CD4-positive, alpha-beta T cell treated with Interleukin-10 for 1 hour (primary cell): ENCODE measurements at places on chromosomes 2 and 18.

GRCh38 chr2:219437690-219438206 lies 3.1 kb downstream of the SPEG start:
- DNase-seq: no peak

- no peak for DNase-seq
Measured at GRCh38 chr2:48733067-48733503, 22.4 kb downstream of the LHCGR start.

GRCh38 chr2:229780856-229781773 lies 66.8 kb upstream of the DNER start:
- DNase-seq: peak; percentile 42

- no peak for DNase-seq
Measured at GRCh38 chr18:45562567-45563479, 52.5 kb upstream of the SLC14A2 start.

- no peak for DNase-seq
Measured at GRCh38 chr2:84704505-84705244, 176.2 kb downstream of the TRABD2A start.

GRCh38 chr2:138787053-138787666 lies 7.0 kb upstream of the NXPH2 start:
- peak; percentile 24 for DNase-seq

GRCh38 chr2:64000630-64001381 lies 18.4 kb downstream of the VPS54 start:
- DNase-seq: no peak

DNA sequence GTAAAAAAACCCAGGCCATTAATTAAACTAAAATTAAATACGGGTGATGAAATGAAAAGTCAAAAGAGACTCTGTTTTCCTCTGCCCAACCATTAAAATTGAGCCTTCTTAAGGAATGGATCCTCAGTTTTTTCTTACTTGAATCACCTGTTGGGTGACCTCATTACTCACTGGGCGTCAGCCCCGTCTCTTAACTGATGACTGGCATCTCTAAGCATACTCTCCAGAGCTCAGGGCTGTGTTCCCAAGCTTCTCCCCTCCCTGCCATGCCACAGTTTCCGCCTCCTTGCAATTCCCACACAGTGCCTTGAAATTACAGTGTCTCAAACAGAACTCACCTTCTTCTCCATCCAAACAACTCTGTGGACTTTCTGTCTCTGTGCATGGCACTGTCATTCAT lies 421.1 kb upstream of the CELF4 start:
- DNase-seq: no peak

DNA sequence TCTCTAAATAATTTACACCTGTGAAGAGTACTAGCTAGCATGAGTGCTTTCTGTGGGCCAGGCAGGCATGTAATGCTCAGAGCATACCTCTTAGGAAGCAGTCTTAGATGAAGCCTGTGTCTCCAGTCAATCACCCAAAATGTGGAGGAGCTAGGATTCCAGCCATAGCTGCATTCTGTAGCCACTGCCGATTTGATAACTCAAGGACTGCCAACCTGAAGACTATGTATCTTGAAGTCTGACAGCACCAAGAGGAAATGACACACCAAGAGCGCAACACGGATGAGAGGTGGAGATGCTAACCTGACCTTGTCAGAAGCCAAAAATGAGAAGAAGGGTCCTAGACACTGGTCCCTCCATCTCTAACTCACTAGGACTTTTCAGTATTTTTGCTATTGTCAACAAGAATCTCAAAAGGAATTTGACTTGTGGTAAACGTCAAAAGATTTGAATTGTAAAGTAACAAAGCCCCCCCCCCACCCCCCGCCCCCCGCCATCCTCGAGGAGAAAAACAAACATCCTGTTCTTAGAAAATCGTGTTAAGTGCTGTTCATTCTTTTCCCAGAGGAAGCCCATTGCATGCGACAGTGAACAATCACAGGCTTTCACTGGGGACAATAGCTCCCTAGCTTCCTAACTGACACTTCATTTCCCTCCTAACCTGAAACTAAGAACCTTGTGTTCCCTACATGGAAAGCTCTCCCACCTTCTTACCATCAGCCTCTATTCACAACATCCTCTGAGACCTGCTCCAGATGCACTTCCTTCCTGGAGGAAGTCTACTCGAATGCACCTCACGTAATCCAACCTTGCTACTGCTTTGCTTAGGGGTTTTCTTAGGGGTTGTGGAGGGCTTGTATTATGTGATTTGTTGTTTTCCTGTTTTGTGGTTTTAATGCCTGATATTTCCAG lies 14.7 kb downstream of the CDC42EP3 start:
- DNase-seq: peak; percentile 28

DNA sequence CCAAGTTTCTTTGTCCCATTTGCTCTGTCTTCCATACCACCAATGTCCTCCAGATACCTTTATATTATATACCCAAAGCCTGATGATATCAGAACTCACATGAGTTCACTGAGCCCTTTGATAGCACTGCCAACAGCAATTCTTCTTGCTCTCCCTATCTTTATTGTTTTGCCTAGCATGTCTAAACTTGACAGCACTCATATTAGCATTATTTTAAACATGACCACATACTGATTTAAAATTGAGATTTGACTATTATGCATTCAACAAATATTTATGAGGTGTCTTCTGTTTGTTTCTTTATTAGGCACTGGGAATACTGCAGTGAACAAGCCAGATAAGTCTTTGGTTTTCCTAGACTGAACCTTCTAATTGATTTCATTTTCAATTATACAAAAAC lies 587.3 kb upstream of the GCFC2 start:
- DNase-seq: no peak

GRCh38 chr2:47309952-47310800 lies 92.8 kb upstream of the MSH2 start:
- no peak for DNase-seq

GRCh38 chr2:120815292-120815691 lies 79.6 kb downstream of the GLI2 start:
- no peak for DNase-seq

DNA sequence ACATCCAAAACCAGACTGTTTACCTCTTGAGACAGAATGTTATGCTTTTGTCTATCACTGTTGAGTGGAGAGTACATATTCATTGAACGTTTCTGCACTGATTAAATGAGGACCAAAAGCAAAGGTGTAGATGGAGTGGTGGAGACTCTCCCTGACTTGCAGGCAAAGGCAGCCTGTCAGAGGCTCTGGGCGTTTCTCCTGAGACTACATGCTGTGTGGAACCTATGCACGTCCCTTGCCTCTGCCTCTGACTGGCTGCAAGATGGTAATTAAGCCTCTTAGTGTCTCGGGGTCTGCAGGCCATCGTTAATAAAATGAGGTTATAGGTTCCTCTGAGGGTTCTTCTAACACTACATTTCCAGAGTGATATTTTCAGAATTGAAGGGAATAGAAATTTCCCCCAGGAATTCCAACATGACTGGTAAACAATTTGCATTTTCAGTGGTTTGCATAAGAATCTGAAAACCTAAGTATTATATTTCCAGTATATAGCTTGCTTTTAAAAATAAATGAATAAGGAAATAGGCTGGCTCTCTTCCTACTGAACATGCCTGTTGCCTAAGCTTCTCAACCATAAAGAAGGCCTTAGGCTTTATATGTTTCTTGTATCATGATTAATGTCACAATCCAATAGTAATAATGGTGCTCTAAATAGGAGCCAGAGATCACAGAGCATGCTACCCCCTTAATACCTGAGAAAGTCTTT lies 107.4 kb downstream of the FTCDNL1 start:
- no peak for DNase-seq

GRCh38 chr2:240506406-240507059 lies 51.3 kb downstream of the ANKMY1 start:
- no peak for DNase-seq

DNA sequence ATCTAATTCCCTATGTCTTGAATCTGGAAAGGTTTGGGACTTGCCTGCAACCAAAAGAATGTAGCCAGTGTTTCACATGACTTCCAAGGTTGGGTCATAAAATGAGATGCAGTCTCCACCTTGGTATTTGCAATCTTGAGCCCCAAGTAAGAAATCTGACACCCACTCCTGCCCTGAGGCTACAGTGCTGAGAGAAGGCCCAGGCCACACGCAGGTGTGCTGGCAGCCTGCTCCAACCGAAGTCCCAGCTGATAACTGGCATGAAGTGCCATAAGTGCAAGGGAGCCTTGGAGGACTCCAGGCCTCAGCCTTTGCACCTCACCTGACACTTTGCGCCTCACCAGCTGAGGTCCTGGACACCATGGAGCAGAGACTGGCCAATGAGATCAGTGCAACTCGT lies 182.7 kb downstream of the ANAPC1 start:
- DNase-seq: no peak

DNA sequence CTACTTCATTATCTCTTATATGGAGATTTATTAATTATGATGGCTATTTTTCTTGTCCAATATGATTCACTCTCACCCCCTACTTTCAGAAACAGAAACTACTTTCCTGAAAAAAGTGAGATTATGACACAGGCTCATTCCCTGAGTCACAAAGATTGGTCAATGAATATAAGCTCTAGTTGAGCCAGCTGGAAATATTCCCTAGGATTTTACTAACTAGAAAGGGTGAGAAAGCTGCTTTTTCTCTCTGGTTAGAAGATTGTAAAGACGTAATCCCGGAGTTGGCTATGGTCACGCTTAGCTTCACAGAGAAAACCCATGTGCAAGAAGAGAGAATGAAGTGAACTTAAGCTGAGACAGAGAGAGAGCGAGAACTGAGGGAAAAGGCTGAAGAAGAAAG lies 223.7 kb upstream of the SMAD7 start:
- DNase-seq: no peak

DNA sequence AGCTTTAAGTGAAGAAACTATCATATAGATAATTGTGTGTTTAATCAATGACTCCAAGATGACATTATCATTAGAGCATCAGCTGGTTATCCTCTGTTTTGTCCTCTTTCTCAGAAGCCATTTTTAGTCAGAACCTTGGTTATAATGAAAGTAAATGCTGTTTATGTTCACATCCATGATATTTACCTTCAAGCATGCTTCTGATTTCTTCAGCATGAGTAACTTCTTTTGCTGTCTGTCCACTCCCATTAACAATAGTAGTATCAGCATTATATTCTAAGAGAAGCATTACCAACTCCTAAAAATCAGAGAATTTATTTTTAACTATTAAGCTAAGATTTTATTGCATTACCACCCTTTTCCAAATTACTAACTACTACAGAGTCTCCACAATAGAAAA lies 56.3 kb downstream of the OSBPL1A start:
- DNase-seq: no peak

DNA sequence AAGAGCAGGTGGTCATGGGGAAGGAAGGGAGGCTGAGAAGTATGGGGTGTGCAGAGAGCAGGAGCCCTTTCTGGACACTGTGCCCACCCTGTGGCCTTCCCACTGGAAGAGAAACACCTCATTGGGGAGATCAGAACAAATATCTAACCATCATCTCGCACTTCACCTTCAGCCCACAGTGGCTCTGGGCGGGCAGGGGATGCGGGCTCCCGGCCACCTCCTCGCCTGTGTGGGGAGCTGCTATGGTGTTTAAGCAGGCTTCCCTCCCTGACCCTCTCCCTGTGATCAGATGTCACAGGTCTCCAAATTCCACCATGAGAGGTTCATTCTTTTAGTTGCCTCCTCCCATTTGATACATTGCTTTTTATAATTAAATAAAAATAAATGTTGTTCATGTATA lies 5.0 kb downstream of the FBLN7 start:
- no peak for DNase-seq

DNA sequence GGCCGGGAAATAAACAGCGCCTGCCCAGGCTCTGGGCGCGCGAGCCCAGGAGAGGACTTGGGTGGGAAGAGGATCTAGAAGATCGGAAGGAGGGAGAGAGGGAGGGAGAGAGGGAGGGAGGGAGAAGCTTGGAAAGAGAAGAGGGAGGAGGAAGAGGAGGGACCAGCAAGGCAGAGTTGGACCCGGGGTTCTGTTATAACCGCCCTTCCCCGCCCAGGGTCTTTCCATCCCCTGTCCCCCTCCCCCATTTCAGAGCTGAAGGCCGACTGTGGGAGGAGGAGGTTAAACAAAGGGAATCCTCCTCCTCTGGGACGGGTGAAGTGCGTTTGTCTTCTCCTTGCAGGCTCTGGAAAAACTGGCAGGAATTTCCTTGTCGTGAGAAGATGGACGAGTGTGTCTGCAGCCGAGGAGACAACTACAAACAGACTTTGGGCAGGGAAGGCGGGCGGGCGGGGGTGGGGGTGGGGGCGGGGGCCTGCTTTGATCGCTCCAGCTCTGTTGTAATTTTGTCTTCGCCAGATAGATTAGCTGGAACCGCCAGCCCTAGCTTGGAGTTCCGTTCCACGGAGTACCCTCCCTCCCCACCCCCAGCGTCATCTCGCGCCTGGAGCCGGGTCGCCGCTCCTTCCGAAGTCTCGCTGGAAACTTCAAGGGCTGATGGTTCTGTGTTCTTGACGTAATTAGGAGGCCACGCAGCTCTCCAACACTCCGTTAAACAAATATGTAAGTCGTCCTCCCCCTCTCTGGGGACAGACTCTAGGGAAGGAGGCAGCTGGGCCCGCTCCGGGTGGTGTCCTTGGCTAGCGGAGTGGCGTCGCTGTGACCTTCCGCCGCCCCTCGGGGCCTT lies 6.4 kb upstream of the SP9 start:
- no peak for DNase-seq

GRCh38 chr2:31228717-31229116 lies 5.2 kb upstream of the EHD3 start:
- DNase-seq: no peak

GRCh38 chr18:39134255-39134654 lies 1568.7 kb upstream of the CELF4 start:
- DNase-seq: no peak

- DNase-seq: no peak
Measured at GRCh38 chr2:9831670-9832069, 11.6 kb upstream of the TAF1B start.

DNA sequence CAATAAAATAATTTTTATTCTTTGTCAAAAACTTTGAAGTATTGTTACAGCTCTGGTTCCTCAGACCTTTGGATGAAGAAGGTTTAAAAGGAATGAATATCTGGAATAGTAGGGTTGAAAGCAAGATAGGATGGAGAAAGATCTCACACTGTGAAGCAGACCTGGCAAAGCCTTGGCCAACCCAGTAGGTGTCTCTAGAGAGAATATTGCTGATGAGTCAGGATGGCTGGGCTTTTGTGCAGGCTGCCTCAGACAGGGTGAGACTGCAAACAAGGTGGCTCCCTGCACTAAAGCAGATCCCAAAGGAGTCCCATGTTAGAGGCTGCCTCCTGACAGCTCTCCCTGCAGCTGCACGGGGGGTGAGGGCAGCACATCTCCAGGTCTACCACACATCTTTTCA lies 226.0 kb upstream of the ITGA4 start:
- DNase-seq: no peak

DNA sequence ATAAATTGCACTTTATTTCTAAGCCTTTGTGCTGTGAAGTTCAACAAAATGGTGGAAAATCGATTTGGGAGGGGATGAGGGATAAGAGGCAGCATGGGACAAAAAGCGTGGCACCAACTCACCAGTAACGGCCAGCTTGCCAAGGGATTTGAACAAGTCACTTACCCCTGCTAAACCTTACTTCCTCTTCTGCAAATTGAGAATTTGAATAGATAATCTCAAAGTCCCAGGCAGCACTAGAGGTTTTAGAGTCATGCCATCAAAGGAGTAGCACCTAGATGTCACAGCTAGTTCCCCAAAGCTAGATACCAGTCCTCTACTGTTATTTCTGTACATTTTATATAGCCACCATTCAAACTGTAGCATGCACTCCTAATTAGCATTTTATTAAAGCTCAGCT lies 83.7 kb upstream of the VRK2 start:
- DNase-seq: no peak

GRCh38 chr2:119706221-119706620 lies 27.2 kb downstream of the TMEM177 start:
- no peak for DNase-seq

GRCh38 chr2:149814049-149814448 lies 226.5 kb upstream of the MMADHC start:
- DNase-seq: no peak
